ENCODE measurements at places on chromosomes 11 and 22.

GRCh38 chr11:74084796-74085541 is 76.1 kb upstream of the UCP3 start:
- no peak for DNase-seq

DNA sequence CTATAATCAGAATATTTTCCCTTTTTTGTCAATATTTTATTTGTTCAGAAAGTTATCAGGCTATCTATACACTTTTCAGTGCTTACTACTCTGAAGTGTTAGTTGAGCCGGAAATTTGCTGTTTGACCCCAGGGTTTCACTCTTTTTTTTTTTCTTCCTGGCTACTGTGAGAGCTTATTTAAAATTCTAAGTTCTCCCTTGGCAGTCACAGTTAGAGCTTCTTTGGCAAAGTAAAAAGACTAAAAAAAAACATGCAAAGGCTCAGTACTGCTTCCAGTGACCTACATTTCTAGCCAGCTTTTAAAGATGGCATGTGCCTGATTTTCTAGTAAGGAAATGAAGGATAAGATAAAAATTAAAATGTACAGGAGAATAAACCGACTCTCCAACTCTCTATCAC is 48.4 kb downstream of the ELP4 start:
- DNase-seq, result peak; percentile 13

GRCh38 chr22:45863981-45864751 is 112.8 kb downstream of the WNT7B start:
- peak; percentile 80 for DNase-seq

- DNase-seq, result no peak
Observed at GRCh38 chr11:124892146-124892545, 5.5 kb downstream of the ROBO4 start.

- no peak for DNase-seq
Observed at GRCh38 chr22:30010789-30011405, 69.4 kb upstream of the HORMAD2 start.

DNA sequence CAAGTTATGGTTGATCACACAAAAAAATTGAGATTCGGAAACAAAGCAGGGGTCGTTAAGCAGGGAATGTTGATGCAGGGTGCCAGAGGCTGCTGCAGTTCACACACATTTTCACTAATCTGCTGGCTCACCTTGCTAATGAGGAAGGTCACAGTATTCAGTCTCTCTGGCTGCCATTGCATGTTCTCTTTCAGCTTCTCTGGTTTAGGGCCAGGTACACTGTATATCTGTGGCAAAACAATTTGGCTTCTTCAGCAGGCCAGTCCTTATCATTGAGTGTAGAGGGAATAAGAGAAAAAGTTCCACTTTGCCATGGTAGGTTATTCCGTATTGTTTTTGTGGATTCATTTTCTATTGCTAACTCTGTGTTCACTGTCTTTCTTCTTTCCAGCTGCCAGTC is 283.7 kb upstream of the ANO3 start:
- DNase-seq, result no peak

DNA sequence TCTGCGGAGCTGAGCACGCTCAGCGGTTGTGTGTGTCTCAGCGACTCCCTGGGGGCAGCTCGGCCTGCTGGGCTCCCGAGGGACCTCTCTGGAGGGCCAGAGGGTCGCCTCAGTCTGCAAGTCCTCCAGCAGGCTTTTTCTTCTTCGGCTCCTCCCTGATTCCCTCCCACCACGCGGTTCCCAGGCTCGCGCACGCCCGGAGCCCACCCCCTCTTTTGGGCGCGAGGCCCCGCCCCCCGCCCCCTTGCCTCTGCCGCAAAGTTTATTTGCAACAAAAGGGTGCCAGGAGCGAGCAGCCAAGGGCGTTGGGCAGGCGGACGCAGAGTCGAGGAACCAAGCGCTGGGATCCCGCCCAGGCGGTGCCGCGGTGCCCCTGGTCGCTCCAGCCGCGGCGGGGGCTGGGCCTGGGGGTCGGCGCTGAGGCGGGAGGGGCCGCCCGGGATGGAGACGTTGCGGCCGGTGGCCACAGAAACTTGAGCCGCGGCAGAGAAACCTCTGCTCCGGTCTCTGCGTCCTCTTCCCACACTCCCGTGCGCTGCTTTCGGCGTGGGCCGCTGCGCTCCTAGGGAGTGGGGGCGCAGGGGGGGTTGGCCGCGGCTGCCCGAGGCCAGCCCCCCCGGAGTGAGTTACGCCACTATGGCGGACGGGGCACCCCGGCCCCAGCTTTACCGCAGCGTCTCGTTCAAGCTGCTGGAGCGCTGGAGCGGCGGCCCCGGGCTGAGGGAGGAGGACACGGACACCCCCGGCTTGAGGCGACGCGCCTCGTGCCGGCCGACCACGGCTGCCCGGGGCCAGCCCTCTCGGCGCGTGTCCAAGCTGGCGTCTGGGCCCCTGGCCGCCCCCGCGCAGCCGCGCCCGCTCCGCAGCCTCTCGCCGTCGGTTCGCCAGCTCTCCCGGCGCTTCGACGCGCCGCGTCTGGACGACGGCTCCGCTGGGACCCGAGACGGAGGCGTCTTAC is at the start of gene ARHGEF17:
TSS of gene ARHGEF17 (plus strand) at position 274 of the 958 bp plus-strand sequence. CDS start at position 637, 363 bp downstream.
- DNase-seq, result peak; percentile 93

- DNase-seq, result no peak
Observed at GRCh38 chr11:109308551-109308950, 113.4 kb upstream of the C11orf87 start.

DNA sequence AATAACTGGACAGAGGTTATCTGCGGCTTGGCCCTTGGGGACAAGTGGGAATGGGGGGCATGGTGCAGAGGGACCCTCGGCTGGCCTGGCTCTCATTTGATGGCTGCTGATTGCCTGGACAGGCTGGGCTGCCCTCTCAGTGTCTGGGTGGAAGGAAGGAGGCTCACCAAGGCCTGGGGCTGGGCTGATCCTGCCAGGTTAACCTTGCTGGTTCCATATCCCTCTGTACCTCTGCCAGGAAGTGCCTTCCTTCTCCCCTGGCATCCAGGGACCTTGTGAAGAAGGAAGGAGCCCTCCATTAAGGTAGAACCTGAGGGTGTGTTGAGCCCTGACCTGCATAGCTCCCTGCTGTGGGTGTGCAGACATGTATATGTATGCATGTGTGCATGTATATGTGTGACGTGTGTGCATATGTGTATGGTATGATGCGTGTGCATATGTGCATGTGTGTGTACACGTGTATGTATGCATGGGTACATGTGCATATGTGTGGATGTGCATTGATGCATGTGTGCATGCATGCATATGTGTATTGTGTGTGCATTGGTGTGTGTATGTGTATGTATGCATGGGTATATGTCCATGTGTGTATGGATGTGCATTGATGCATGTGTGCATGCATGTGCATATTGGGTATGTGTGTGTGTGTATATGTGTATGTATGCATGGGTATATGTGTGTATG is 433.9 kb downstream of the TBC1D22A start:
- DNase-seq, result no peak

GRCh38 chr11:66744485-66745355 is 15.7 kb upstream of the SPTBN2 start:
- DNase-seq, result peak; percentile 90

- DNase-seq, result peak; percentile 91
Observed at GRCh38 chr11:57460022-57460757, at the start of gene RTN4RL2. RTN4RL2 (plus strand) TSS chr11:57460528; CDS start chr11:57460866, 338 bp downstream.

- no peak for DNase-seq
Observed at GRCh38 chr11:131108760-131109159, 192.5 kb upstream of the SNX19 start.

DNA sequence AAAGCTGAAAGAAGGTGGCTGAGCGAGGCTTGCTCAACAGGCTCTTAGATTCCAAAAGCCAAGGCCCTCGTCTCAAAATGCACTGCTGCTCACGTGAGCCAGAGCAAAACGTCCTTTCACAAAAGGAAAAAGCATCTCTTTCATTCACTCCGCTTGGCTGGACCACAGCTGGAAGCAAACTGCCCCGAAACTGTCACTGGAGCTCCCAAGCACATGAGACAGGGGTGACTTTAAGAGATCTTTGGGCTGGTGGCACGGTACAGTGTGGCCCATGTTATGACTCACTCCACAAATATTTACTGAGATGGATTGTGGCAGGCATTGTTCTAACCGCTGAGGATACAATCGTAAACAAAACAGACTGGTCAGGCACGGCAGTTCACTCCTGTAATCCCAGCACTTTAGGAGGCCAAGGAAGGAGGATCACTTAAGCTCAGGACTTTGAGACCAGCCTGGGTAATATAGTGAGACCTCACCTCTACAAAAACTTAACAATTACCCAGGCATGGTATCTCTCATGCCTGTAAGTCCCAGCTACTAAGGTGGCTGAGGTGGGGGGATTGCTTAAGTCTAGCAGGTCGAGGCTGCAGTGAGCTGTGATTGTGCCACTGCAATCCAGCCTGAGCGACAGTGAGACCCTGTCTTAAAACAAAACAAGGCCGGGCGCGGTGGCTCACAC is 3.6 kb downstream of the PLA2G6 start:
- DNase-seq, result peak; percentile 67

DNA sequence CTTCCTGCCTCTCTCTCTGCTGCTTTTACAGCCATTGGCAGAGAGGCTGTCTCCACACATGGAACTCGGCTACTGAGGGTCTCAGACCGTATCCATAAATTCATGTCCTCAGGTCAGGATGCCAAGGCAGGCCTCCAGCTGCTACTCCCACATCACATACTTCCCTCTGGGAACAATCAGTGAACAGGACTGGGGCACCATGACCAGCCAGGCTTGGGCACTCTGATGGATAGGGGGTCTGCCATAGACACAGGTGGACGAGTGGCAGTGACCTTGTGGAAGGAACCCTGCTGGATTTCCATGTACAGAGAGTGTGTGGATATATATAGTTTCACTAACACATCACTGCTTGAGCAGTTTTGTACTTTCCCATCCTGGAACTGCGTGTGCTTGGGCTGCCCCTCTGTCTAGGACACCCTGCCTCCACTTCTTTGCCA is 97.7 kb upstream of the PARVA start:
- DNase-seq, result no peak

GRCh38 chr11:64729851-64730382 is 6.9 kb upstream of the NRXN2 start:
- peak; percentile 84 for DNase-seq

- no peak for DNase-seq
Observed at GRCh38 chr11:119978696-119979095, 159.2 kb downstream of the TRIM29 start.

DNA sequence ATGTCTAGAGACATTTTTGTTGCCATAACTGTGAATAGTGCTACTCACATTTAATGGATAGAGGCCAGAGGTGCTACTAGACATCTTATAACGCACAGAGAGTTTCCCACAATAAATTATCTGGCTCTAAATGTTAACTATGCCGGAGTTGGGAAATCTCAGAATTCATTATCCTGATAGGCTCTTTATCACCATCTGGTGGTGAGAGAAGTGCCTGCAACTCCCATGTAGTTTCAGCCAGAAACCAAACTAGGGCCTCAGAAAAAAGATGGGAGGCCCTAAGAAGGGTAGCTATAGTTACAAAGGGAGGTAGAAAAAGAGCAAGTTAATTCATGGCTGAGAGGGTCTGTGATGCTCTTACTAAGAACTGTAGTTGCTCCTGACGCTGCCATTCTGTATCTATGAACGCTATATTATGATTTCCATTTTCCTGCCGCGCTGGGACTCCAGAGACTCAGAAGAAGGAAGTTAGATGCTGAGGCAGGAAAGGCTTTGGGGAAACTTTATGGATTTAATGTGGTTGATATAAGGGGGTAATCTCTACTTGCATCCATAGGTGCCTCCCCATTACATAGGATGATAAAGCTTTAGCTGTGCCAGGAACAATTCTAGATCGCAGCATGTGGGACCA is 22.9 kb upstream of the MRPL17 start:
- DNase-seq, result peak; percentile 73

DNA sequence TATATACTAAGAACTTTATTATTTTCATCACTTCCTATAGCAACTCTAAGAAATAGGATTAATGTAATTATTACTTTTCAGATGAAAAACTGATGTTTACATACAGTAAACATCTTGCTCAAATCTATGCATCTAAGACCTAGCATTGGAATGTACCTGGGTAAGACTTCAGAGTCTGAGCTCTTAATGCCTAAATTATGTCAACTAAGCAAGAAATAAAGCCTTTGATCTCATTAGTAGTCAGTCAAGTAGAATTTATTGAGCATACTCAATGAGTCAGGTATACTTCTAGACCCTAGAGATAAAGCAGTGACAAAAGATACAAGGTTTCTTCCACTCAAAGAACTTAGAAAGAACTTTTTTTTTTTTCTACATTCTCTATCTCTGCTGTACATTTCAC is 16.7 kb upstream of the OR51Q1 start:
- DNase-seq, result no peak

- DNase-seq, result peak; percentile 9
Observed at GRCh38 chr11:18522388-18522787, 4.4 kb downstream of the TSG101 start.

DNA sequence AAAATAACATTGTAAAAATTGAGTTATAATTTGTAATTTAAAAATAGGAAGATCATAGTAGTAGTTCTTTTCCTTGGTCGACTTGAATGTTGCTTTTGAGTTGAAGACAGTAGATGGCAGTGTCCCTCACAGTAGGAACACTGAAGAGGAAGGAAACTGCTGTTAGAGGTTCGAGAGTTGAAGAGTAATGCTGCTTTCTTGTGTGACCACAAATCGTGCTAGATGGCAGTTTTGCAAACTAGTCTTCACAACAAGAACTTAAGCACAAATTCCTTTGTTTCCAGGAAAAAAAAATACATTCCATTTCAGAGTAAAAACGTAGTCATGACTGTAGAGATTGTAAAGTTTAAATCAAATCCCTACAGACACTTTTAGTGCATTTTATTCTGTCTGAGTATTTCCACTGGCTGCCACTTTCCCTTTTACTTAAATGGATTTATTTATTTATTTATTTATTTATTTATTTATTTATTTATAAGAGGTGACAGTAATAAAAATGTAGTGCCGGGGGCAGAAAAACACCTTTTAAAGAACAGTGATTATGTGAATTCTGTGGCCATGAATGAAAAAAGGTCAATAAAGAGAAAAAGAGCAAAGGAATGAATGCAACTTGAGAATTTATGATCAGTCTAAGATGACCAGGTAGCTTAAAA is 54.6 kb downstream of the SPECC1L start:
- peak; percentile 48 for DNase-seq

DNA sequence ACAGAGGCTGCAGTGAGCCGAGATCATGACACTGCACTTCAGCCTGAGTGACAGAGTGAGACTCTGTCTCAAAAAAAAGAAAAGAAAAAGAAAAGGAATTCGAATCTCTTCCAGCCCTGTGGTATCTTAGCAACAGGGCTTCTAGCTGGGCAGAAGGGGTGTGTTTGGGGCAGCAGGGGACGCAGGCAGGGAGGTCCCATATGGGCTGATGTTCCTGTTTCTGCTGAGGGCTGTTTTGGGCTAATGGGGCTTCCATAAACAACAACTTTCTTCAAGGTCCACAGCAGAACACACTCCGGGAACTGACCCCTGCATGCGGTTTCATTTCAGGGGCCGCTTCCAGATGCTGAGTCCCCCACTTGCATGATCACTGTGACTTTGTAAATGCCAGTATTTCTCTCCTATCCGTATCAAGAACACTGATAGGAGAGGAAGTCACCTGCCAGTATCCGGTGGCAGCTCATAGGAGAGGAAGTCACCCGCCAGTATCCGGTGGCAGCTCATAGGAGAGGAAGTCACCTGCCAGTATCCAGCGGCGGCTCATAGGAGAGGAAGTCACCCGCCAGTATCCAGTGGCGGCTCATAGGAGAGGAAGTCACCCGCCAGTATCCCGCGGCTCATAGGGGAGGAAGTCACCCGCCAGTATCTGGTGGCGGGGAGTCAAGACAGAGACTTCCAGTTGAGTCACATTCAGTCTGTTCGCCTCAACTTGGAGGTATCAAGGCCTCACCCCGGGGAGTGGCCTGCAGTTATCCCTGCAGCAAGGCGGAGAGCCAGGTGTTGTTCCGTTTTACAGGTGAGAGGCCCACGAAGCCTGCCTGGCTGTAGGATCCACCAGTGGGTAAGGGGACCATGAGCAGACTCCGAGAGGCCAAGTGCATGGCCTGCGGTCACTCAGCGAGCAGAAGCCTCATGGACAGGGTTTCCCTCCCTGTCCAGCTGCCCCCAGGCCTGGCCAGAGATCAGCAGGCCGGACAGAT is 8.3 kb upstream of the FGF19 start:
- DNase-seq, result peak; percentile 41
